H4 (cell line): ENCODE measurements at places on chromosomes 12 and 14. TPM values are rescaled to one million over a fixed set of nuclear protein-coding genes. Genes with fewer than 3 reads are reported as not detected.

The OSGEP gene
- total RNA-seq, result 69.6 and 83.2 TPM in 2 replicates

The LRRC10 gene
- total RNA-seq, result not detected in 2 replicates

The DLK1 gene
- not detected in 2 replicates for total RNA-seq

The TAS2R19 gene
- total RNA-seq, result 0.21 TPM in 1 of 2 replicates, not detected in the other

The IGF1 gene
- 0.17 and 0.25 TPM in 2 replicates for total RNA-seq

The EFS gene
- not detected in 2 replicates for total RNA-seq

The ADGRD1 gene
- total RNA-seq, result 0.14 and 0.21 TPM in 2 replicates

The PIP4P1 gene
- 29.5 and 32.8 TPM in 2 replicates for total RNA-seq

The IFNG-AS1 gene
- not detected in 2 replicates for total RNA-seq

The RNASE1 gene
- 2.1 and 9.4 TPM in 2 replicates for total RNA-seq

The SUDS3 gene
- 21.0 and 34.2 TPM in 2 replicates for total RNA-seq

The NTS gene
- total RNA-seq, result 0.08 TPM in 1 of 2 replicates, not detected in the other

The GPR84 gene
- not detected in 2 replicates for total RNA-seq

The STAT2 gene
- total RNA-seq, result 125 and 159 TPM in 2 replicates

The BATF gene
- not detected in 2 replicates for total RNA-seq

The PTPRB gene
- 0.02 and 0.14 TPM in 2 replicates for total RNA-seq

The ADAMTS20 gene
- total RNA-seq, result 0.04 and 0.31 TPM in 2 replicates

The NPAS3 gene
- total RNA-seq, result 2.6 and 4.2 TPM in 2 replicates

The FITM1 gene
- total RNA-seq, result not detected in 2 replicates

The HPD gene
- not detected in 2 replicates for total RNA-seq

The TEX52 gene
- total RNA-seq, result not detected in 2 replicates

The TAS2R42 gene
- not detected in 2 replicates for total RNA-seq

The FOXG1 gene
- 4.8 and 8.2 TPM in 2 replicates for total RNA-seq

The OASL gene
- 5.3 and 9.2 TPM in 2 replicates for total RNA-seq

The KRT71 gene
- total RNA-seq, result not detected in 2 replicates

The C12orf56 gene
- total RNA-seq, result not detected in 2 replicates

The ZNF219 gene
- total RNA-seq, result 7.3 and 11.3 TPM in 2 replicates

The ACOT6 gene
- not detected in 2 replicates for total RNA-seq

The PLEKHD1 gene
- 0.23 TPM in 1 of 2 replicates, not detected in the other for total RNA-seq

The VWF gene
- 0.08 and 0.23 TPM in 2 replicates for total RNA-seq

The GDF3 gene
- total RNA-seq, result not detected in 2 replicates

The COPZ1 gene
- total RNA-seq, result 155 and 212 TPM in 2 replicates

The GLS2 gene
- total RNA-seq, result not detected in 2 replicates

The HOXC12 gene
- total RNA-seq, result not detected in 2 replicates

The APEX1 gene
- 54.7 and 122 TPM in 2 replicates for total RNA-seq

The ADCY4 gene
- total RNA-seq, result not detected in 2 replicates

The RNF212B gene
- not detected in 2 replicates for total RNA-seq

The SMIM41 gene
- total RNA-seq, result not detected in 2 replicates

The RHEBL1 gene
- total RNA-seq, result 0.99 and 2.4 TPM in 2 replicates

The RGS6 gene
- total RNA-seq, result 0.14 TPM in 1 of 2 replicates, not detected in the other

The LIN7A gene
- total RNA-seq, result 1.2 and 3.9 TPM in 2 replicates

The CD4 gene
- total RNA-seq, result 0.12 TPM in 1 of 2 replicates, not detected in the other
